Liver (tissue), 10 donors: ENCODE measurements at places on chromosomes 11 and 22. TPM values are rescaled to one million over a fixed set of nuclear protein-coding genes. Genes with fewer than 3 reads are reported as not detected.

DNA sequence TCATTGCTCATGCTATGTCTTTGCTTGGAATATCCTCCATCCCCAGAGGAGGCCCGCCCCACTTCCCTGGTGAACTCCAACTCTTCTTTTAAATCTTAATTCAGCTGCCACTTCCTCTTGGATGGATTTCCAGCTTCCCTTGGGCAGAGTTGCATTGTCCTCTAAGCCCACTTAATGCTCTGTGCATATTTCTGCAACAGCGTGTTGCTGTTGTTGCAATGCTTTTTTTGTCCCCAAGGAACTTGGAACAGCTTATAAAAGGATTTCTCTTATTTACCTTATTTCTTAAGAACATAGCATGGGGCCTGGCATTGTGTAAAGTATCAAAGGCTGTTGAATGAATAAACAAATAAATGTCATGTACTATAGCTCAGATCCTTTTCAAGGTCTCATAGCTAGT lies 507.4 kb downstream of the METTL15 start:
- DNase-seq = no peak
- no peaks in the 10 kb centered on the region for H3K27me3 ChIP-seq
- H3K4me3 ChIP-seq = no peak overlapping the region
- no peaks in the 10 kb centered on the region for H3K4me1 ChIP-seq
- H3K27ac ChIP-seq = no peak overlapping the region

- H3K4me1 ChIP-seq = no peaks in the 10 kb centered on the region
- DNase-seq = no peak
- H3K27me3 ChIP-seq = no peaks in the 10 kb centered on the region
- no peak overlapping the region for H3K4me3 ChIP-seq
- no peak overlapping the region for H3K27ac ChIP-seq
- no peaks in the 10 kb centered on the region for H3K36me3 ChIP-seq
Observed at GRCh38 chr22:38638216-38638615, 18.0 kb downstream of the FAM227A start.

DNA sequence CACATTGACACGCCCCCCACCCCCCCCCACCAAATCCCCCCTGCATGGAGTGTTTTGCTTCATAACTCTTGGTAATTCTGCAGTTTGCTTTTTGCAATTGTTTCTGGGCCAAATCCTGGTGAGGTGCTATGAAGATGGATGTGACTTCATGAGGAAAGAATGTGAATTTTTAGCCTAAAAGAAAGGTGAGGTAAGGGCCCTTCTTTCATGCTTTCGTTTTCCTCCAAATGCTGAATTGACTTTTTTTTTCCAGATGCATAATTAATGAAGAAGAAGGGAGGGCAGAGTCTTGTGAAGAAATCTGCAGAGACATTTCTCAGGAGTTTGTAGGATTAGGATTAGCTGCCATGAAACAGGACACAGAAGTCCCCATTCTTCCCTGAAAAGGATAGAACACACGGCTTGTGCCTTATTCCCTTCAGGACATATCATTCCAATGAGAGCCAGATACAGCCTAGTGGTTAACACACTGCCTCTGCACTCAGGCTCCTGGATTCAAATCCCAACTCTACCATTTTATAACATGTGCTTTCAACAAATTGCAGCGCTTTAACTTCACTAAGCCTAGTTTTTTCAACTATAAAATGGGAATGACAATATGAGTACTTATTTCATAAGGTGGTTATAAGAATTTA lies 19.6 kb upstream of the TBCEL start:
- H3K36me3 ChIP-seq = no peaks in the 10 kb centered on the region
- H3K27me3 ChIP-seq = no peaks in the 10 kb centered on the region
- H3K4me1 ChIP-seq = no peaks in the 10 kb centered on the region
- H3K4me3 ChIP-seq = no peak overlapping the region
- no peak overlapping the region for H3K27ac ChIP-seq

DNA sequence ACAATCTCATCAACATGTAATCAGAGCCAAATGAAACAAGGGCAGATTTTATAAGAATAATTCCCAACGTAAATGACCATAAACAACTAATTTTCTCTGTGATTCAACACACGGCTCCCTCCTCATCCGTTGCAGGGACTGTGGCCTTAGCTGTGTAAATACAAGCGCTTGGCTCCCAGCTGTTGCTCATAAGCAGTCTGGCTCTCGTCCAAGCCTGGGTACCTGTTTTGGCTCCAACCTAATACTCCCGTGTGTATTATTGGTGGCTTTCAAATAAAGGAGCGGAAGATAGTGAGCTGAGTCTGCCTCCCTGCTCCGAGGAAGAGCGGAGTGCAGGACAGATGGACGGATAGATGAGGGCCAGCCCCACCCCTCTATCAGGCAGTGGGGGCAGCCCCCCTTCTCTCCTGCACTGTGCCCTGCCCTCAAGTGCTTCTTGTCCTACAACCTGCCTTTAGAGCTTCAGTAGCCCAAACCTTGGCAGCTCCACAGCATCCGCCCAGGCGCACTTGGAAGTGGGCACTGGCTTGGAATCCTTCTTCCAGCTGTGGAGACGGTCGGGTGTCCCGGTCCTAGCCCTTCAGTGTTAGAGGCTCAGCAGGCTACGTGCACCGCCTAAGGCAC lies 670.9 kb downstream of the BRD1 start:
- no peaks in the 10 kb centered on the region for H3K36me3 ChIP-seq
- H3K27me3 ChIP-seq = no peaks in the 10 kb centered on the region
- DNase-seq = no peak
- no peaks in the 10 kb centered on the region for H3K4me1 ChIP-seq

- no peaks in the 10 kb centered on the region for H3K27me3 ChIP-seq
- H3K4me1 ChIP-seq = no peaks in the 10 kb centered on the region
- H3K27ac ChIP-seq = no peak overlapping the region
- H3K4me3 ChIP-seq = no peak overlapping the region
Observed at GRCh38 chr11:5291207-5291838, 10.4 kb downstream of the OR51B4 start.

DNA sequence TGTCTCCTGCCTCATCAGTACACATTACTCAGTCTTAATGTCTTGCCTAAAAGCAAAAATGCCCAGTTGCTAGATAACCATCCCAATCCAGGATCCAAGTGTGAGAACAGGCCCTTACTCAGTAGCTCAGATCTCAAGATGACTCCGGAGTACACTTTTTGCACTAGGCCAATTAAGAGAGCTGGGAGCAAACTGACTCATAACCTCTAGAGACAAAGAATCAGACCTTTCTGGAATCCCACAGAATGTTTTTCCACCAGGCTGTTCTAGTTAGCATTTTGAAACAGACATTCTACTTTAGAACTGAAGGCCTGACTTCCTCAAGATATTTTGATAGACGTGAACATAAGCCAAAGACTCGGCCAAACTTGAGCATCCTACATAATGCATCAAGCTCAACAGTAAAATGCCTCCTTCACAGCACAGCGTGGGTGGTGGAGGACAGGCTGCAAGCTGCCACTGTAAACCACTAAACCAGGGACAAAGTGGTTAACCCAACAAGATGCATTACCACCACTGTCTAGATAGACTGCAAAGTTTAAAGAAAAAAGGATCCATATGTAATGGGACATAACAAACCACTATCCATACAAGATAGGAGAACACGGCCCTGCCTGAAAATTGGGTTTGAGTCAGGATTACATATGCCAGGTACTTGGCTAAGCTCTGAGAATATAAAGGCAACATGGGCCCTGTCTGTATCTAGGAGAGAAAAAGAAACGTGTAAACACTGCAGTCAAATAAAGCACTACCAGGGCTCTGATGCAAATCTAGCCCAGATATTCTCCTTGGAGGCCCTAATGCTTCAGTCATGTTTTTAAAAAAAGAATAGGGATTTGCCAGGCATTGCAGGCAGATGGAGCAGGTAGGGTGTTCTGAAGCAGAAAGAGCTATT lies 48.3 kb downstream of the MYH9 start:
- no peak overlapping the region for H3K4me3 ChIP-seq
- no peak for DNase-seq
- H3K27me3 ChIP-seq = no peaks in the 10 kb centered on the region
- no peak overlapping the region for H3K27ac ChIP-seq
- peaks cover 57% of the 10 kb centered on the region for H3K4me1 ChIP-seq

- H3K27me3 ChIP-seq = no peaks in the 10 kb centered on the region
- no peak overlapping the region for H3K4me3 ChIP-seq
- DNase-seq = no peak
Observed at GRCh38 chr11:22459048-22459447, 120.9 kb downstream of the SLC17A6 start.

- H3K27ac ChIP-seq = no peak overlapping the region
- peaks cover 2% of the 10 kb centered on the region for H3K36me3 ChIP-seq
- H3K27me3 ChIP-seq = no peaks in the 10 kb centered on the region
- DNase-seq = no peak
Observed at GRCh38 chr11:27384227-27384626, 21.2 kb upstream of the CCDC34 start.

DNA sequence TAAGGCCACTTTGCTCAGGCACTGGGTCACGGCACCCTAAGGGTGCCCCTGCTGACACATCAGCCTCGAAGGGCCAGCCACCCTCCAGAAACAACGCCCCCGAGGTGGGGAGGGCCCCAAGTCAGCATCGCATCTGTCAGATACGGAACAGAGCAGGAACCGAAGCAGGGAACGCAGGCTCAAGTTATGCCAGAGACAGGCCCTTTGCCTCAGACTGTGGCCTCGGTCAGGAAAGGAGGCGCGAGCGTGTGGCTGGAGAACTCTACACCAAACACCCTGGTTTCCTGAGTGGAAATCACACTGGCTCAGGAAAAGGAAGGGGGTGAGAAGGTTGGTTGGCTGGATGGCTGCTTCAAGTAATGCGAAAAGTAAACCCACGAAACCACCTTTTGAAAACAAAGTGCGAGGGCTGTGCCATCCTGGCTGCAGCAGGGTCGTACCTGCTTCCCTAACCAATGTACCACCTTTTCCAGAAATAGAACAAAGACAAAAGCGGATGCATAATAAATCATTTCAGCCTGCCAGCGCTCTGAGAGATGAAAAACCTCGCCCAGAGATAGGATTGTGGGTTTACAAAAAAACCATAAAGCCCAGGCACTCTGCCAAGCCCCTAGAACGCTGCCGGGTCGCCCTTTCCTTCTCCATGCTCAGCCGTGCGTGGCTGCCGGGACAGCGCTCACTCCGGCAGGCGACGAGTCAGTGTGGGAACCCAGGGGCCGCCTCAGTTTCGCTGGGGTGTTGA lies 38.6 kb downstream of the TRMU start:
- H3K36me3 ChIP-seq = no peaks in the 10 kb centered on the region
- no peak for DNase-seq
- no peak overlapping the region for H3K4me3 ChIP-seq
- H3K4me1 ChIP-seq = peaks cover 73% of the 10 kb centered on the region
- H3K27me3 ChIP-seq = no peaks in the 10 kb centered on the region
- H3K27ac ChIP-seq = no peak overlapping the region

DNA sequence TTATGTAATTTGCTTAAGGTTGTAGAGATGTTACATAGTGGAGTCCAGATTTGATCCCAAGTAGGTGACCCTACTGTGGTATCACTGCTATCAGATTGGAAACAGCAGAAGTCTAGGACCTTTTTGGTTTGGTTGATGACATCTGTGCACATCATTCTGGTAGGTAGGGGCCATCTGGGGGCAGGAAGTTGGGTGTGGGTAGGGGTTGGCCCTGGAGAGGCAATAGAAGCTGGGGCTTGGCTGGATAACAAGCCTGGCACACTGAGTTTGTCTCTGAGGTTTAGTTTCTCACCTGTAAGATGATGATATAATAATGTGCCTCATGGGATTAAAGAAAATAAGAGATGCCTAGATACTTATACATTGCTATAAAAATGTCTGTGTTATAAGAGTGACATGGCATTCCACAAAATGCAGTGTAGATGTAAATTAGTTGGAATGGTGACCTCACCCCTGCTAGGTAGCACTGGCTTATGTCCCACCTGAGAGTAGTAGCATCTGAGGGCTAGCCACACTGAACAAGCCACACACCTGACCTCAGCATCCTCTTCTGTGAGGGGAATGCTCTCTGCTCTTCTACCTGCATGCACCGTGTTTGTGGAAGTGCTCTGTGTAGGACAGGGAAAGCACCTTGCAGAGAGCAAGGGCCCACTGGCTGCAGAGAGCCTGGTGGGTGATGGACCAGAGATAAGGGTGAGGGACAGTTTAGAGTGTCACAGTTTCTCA lies 36.9 kb downstream of the PTPRJ start:
- peaks cover 36% of the 10 kb centered on the region for H3K4me1 ChIP-seq
- no peak for DNase-seq
- no peaks in the 10 kb centered on the region for H3K27me3 ChIP-seq
- H3K27ac ChIP-seq = no peak overlapping the region
- H3K36me3 ChIP-seq = no peaks in the 10 kb centered on the region

- no peak overlapping the region for H3K27ac ChIP-seq
- H3K36me3 ChIP-seq = no peaks in the 10 kb centered on the region
- no peak for DNase-seq
- H3K4me1 ChIP-seq = no peaks in the 10 kb centered on the region
Observed at GRCh38 chr11:76397383-76397782, 16.3 kb downstream of the GVQW3 start.

- no peaks in the 10 kb centered on the region for H3K36me3 ChIP-seq
- no peak for DNase-seq
- H3K4me3 ChIP-seq = no peak overlapping the region
- no peak overlapping the region for H3K27ac ChIP-seq
- no peaks in the 10 kb centered on the region for H3K27me3 ChIP-seq
- peaks cover 2% of the 10 kb centered on the region for H3K4me1 ChIP-seq
Observed at GRCh38 chr11:71322861-71323582, 70.6 kb upstream of the SHANK2 start.

DNA sequence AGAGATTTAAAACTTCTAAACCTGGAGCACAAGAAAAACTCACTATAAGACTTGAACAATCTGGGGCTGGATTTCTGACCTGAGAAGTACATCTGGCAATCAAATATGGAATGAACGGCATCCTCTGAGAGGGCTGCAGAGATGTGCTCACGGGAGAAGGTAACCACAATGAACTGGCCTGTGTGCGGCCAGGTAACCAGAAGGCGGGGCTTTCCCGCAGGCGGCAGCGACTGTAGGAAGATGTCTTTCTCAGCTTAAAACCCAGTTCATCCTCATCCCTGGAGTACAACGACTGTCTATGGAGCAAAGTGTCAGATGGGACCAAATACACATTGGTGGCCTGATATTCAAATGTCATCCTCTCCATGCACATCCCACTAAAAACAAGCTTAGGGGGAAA lies 24.5 kb downstream of the MICAL3 start:
- no peaks in the 10 kb centered on the region for H3K36me3 ChIP-seq
- DNase-seq = no peak
- H3K4me1 ChIP-seq = peaks cover 19% of the 10 kb centered on the region
- H3K4me3 ChIP-seq = no peak overlapping the region
- no peak overlapping the region for H3K27ac ChIP-seq

GALNT18 gene
- 11.0 TPM for total RNA-seq

KCNQ1 gene
- total RNA-seq = 1.3 TPM

RCE1 gene
- total RNA-seq = 7.7 TPM

LARGE2 gene
- 1.9 TPM for total RNA-seq

SAA4 gene
- 84.9 TPM for total RNA-seq

THRSP gene
- not detected for total RNA-seq

FGF3 gene
- not detected for total RNA-seq

LRRC32 gene
- total RNA-seq = 7.4 TPM

OR8D4 gene
- total RNA-seq = 0.14 TPM

ZNF70 gene
- 1.2 TPM for total RNA-seq
